ENCODE measurements at places on chromosomes 2 and 18.
A peak's percentile ranks its signal among the peaks of the same experiment; 100 is the strongest.

- H3K36me3 ChIP-seq = no peaks in the 10 kb centered on the region
- H3K4me3 ChIP-seq = peak overlapping the region; percentile 61
- peaks cover 22% of the 10 kb centered on the region for H3K4me1 ChIP-seq
- peak overlapping the region; percentile 77 for H3K27ac ChIP-seq
Observed at GRCh38 chr2:191617575-191617974, 60.4 kb upstream of the NABP1 start.

DNA sequence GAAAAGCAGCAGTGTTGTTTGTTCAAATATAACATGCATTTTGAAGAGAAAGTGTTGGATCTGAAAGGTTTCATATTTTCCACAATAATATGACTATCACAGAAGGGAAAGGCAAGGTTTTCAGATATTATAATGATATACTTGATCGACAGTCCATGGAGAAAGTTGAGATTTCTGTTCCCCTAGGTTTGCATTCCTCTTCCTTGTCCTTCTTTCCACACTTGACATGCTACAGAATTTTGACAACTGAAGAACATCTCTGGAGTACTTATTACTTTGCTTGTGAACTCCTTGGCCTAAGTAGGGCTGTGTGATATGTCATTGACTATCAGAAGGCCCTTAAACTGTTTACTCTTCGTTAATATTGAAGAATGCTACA, 46.5 kb downstream of the TMEFF2 start:
- H3K27ac ChIP-seq = no peak overlapping the region
- no peaks in the 10 kb centered on the region for H3K36me3 ChIP-seq
- no peak overlapping the region for H3K4me3 ChIP-seq
- H3K4me1 ChIP-seq = peaks cover 12% of the 10 kb centered on the region
- DNase-seq = no peak

GRCh38 chr2:216572582-216573578, 60.3 kb upstream of the IGFBP2 start:
- H3K4me3 ChIP-seq = no peak overlapping the region
- peaks cover 5% of the 10 kb centered on the region for H3K27me3 ChIP-seq
- no peaks in the 10 kb centered on the region for H3K36me3 ChIP-seq
- peaks cover 23% of the 10 kb centered on the region for H3K4me1 ChIP-seq

- H3K27ac ChIP-seq = no peak overlapping the region
- H3K4me3 ChIP-seq = no peak overlapping the region
- DNase-seq = no peak
- no peaks in the 10 kb centered on the region for H3K36me3 ChIP-seq
- H3K4me1 ChIP-seq = no peaks in the 10 kb centered on the region
Observed at GRCh38 chr2:239674981-239675825, 274.4 kb upstream of the HDAC4 start.

DNA sequence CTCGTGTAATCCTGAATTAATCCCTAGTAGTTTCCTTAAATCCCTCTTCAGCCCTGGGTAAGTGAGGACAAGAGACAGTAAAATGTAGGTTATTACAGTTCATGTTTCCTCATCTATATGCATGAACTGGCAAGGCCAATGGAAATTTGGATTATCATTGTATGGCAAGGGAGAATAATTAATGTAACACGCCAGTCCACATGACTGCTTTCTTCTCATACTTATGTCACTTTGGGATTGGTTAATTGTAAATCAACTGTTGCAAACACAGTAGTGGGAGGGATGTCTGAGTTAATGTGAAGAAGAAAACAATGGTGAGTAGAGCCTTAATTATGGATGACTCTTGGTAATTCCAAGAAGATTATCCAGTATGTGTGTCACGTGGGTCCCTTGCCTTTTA, 1.7 kb upstream of the SERPINB7 start:
- H3K27me3 ChIP-seq = peaks cover 5% of the 10 kb centered on the region
- no peak overlapping the region for H3K4me3 ChIP-seq
- DNase-seq = no peak
- no peaks in the 10 kb centered on the region for H3K4me1 ChIP-seq
